ENCODE measurements at places on chromosomes 4 and X.
A peak's percentile ranks its signal among the peaks of the same experiment; 100 is the strongest.

DNA sequence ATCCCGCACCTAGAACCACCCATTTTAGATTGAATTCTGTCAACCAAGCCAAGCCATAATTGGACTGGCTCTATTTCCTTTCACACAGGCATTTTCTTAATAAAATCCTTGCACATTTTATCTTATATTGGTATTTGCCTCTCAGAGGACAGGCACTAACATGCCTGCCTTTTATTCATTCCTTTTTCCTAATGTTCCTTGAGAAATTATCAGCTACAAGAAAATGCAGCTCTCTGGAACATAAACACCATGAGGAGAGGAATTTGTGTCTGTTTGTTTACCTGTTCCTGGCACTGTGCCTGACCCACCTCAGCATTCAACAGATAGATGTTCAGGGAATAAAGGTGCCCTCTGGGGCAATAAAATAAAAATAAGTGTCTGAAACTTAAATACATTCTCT, 116.2 kb downstream of the PDHA2 start:
- DNase-seq = no peak

DNA sequence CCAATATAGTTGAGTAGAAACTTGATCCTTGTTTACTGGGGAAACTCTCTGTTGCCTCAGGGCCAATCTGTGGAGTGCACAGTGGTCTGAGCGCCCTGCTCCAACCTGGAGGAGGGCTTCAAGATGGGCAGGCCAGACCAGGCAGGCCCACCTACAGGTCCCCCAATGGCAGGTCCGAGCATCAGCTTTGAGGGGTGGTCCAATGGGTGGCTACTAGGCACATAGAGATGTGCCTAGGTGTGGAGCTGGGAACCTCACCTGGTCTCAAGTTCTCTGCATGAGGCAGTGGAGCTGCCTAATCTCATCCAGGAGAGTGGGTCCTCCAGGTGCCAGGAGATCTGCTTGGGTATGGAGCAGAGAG, 252.9 kb downstream of the ARHGAP10 start:
- DNase-seq = no peak

DNA sequence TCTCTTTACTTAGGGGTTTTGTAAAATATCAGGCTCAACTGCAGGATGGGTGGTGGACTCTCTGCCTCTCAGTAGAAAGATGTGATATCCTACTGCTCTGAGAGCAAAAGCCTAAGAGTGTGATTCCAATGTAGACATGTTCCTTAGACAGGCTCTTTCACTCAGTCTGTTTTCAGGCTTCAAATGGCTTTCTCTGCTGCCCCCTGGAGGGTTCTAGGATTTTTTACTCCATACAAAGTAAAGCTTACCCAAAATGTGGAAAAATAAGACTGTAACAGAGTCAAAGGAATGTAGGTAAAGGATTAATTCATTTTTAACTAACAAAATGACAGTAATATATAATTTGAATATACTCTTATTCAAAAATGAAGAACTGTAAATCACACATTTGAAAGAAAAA, 32.1 kb downstream of the ZGRF1 start:
- no peak for DNase-seq

DNA sequence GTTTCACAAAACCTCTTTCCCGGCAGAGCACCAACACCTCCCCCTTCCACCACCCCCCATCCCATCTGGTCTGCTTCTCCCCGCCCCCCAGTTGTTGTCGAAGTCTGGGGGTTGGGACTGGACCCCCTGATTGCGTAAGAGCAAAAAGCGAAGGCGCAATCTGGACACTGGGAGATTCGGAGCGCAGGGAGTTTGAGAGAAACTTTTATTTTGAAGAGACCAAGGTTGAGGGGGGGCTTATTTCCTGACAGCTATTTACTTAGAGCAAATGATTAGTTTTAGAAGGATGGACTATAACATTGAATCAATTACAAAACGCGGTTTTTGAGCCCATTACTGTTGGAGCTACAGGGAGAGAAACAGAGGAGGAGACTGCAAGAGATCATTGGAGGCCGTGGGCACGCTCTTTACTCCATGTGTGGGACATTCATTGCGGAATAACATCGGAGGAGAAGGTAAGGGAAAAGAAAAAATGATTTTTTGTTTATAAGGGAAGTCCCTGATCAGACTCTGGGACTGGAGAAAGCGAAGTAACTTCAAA, at the start of gene PDGFRA:
Gene PDGFRA (plus strand): TSS at position 333 of the 541 bp plus-strand sequence. CDS start 29,476 bp downstream, outside the sequence.
- no peak for DNase-seq

- DNase-seq = no peak
These were observed 96.6 kb upstream of the ADRA2C start for GRCh38 chr4:3669553-3669949.

GRCh38 chrX:123424546-123424945, 240.5 kb downstream of the GRIA3 start:
- DNase-seq = no peak

DNA sequence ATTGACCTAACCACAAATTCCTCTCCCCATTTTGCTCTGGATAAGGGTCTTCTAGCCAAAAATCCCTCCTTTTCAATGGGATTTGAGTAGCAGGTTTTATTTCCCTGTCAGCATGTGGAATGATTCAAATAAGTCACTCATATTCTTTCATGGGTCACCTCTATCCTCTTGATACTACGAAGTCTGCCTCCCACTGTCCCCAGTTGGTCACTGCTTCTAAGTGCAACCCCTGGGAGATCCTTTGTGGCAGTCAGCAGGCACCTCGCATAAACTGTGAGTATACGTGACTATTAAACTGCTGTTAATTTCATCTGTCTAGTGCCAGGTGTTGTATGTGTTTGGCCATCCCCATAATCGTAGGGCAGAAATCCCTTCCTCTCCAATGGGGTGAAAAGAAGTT, 1667.9 kb upstream of the PCDH7 start:
- DNase-seq = no peak

- no peak for DNase-seq
These were observed 12.6 kb upstream of the JADE1 start for GRCh38 chr4:128796934-128797333.

GRCh38 chr4:80592950-80593349, 257.4 kb downstream of the CFAP299 start:
- no peak for DNase-seq

GRCh38 chrX:9501362-9501761, 36.5 kb downstream of the TBL1X start:
- DNase-seq = no peak

DNA sequence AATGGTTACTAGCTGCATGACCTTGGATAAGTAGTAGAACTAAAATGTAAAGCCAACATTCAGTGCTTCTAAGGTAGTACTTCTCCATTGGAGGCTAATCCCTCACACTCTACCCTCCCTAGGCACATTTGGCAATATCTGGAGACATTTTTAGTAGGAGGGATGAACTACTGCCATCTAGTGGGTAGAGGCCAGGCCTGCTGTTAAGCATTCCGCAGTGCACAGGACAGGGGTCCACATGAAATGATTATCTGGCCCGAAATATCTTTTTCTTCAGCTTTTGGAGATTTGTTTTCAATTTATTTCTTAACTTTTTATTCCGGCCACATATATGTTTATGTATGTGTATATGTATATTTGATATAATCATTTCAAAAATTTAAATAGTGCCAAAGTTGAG, 36.0 kb upstream of the SPANXC start:
- no peak for DNase-seq

- DNase-seq = no peak
These were observed 90.8 kb downstream of the ANAPC4 start for GRCh38 chr4:25467843-25468242.

DNA sequence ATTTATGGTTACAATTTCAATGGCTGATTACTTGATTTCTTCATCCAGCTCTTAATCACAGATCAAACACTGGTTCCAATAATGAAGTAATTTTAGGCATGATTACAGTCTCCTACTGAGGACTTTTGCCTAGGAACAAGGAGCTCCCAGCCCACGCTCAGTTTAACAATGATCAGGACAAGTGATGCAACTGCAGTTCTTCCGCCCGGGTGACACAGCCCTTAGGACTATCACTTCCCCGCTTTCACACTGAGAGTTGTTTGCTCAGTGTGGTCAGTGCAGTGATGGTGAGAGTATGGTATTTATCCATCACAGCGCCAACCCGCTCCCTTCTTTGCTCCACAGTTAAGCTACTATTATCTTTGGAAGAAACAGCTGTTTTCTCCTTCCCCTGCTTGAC, 203.2 kb upstream of the MBNL3 start:
- no peak for DNase-seq

GRCh38 chr4:7252510-7253340, 60.4 kb downstream of the SORCS2 start:
- DNase-seq = no peak

- DNase-seq = no peak
These were observed 67.8 kb downstream of the GATB start for GRCh38 chr4:151692821-151693673.

GRCh38 chr4:187558391-187558790, 437.2 kb upstream of the ZFP42 start:
- DNase-seq = no peak

- no peak for DNase-seq
These were observed 255.7 kb upstream of the RPS6KA3 start for GRCh38 chrX:20522420-20522819.

- no peak for DNase-seq
These were observed 515.5 kb downstream of the STPG2 start for GRCh38 chr4:97627750-97628149.

DNA sequence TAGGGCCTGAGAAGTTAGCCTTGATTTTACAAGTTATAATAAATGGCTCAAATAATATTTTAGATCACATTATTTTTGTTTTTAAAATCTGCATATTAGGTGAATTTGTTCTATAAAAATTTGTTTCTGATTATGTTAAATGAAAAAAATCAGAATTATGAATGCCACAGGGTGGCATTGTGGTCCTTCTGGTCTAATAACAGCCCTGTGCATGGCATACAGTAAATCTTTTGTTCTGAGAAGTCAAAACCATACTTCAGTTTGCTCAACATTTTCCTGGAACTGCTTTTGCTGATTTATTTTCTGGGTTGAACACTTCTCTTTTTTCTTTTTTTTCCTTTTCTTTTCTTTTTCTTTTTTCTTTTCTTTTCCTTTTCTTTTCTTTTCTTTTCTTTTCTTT, 101.0 kb upstream of the UBQLN2 start:
- DNase-seq = no peak

GRCh38 chr4:77193511-77194102, 36.6 kb downstream of the CCNG2 start:
- DNase-seq = peak; percentile 43

GRCh38 chr4:140150886-140151698, 2.9 kb downstream of the MAML3 start:
- DNase-seq = peak; percentile 17

DNA sequence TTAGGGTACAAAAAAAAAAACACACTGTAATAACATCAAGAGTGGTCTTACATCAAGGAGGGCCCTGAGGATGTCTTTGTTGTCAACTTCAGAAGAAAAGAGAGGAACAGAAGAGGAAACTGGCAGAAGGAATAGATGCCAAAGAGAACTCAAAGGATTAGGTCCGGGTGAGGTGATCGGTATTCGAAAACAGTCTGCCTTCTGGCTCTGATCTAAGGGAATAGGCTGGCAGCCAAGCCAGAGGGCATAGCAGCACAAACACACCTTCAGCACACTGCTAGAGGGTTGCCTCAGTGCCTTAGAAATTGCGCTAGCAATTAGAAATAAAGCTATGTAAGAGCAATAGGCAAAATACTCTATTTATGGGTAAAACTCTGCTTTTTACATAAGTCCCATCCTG, 91.4 kb upstream of the TTC29 start:
- DNase-seq = no peak

GRCh38 chr4:26723216-26723615, 137.4 kb upstream of the STIM2 start:
- DNase-seq = no peak

DNA sequence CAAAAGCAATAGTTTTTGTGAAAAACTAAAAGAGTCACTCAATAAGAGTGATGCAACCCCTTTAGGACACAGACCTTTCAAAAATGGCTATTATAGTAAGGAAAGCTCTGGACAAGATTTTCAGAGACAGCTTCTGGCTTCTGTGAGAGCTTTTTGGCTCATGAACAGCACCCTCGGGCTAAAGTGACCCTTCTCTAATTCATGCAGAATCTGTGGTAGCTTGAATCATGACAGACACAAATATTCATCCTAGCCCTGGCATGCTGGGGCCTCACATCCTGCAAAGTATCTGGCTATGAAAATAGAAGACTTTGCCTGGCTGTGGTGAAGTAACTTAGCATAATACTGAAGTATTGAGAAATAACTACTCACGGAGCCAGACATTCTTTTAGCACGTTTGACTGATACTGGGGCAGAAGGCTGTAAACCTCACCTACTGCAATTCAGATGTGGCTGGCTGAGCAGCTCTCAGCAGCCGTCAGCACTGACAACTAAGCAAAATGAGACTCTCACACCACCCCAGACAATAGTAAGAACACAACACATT, 327.3 kb downstream of the MAPK10 start:
- no peak for DNase-seq

DNA sequence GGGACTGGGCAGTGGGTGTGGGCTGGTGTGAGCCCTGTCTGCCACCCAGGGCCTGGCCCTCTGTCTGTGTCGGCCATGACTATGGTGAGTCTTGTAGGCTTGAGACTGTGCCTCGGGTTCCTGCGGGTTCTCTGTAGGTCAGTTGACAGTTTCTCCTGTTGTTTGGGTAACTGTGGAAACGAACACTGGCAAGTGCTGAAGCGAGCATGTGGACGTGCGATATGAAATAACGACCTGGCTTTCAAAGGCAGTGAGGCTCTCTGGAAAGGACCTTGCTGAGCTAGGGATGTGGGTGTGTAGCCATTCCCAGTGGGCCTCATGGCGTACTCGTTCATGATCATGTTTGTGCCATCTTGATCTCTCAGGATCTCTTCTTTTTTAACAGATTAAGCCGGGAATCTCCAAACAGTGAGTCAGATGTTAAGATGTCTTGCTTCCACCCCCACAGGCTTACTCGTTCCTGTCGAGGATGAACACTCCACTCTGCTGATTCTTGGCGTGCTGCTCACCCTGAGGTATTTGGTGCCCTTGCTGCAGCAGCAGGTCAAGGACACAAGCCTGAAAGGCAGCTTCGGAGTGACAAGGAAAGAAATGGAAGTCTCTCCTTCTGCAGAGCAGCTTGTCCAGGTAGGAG, 41.3 kb downstream of the HTT start:
- no peak for DNase-seq

- no peak for DNase-seq
These were observed 112.9 kb upstream of the GPRIN3 start for GRCh38 chr4:89420507-89420906.

GRCh38 chrX:17098516-17099247, 152.2 kb downstream of the REPS2 start:
- DNase-seq = no peak

DNA sequence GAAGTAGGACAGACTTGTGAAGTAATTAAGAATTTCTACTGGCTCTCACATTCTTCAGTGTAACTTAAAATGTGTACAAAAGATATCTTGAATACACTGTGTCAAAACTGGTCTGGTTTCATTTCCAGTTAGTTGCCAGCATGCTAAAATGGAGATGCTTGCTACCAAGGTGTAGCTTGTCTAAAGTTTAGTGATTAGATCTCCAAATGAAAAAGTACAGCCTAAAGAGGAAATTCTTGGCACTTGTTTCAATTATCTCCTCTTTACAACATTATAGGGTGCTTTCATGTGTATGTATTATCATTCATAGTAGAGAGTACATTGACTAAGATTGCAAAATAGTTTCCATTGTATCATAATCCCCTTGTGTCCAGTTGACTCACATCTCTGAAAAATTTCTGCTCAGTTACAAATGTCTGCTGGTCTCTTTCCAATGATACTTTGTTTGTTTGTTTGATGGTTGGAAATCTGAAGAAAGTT, 97.3 kb upstream of the SPRY1 start:
- no peak for DNase-seq

GRCh38 chr4:96407225-96407624, 567.3 kb downstream of the PDHA2 start:
- DNase-seq = no peak

GRCh38 chrX:35809781-35810180, 11.6 kb downstream of the MAGEB16 start:
- DNase-seq = no peak

Data from stimulated activated CD4-positive, alpha-beta T cell treated with anti-CD3 and anti-CD28 coated beads, Interleukin-1b, Interleukin-23, amount 100 ng/mL, for 1 hour (primary cell).